Fibroblast of mammary gland (primary cell): ENCODE measurements at places on chromosomes 12 and 14.

DNA sequence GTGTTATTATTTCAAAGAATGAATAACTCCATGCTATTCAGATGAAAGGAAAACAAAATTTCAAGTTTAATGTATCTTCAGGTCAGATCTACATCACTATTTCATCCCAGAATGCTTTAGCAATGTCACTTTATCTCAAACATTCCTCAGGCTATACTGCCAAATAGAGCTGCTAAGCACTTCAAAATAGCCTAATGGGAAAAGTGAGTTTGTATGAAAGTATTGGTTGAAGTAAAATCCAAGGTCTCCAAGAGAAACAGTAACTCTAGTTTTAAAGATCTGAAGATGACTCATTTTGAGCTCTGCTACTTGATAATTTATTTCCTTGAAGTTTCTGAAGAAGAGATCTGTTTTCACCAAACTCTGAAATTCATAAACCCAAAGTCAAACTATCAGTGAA is 466.2 kb upstream of the FOXG1 start:
- peak; percentile 7 for DNase-seq

DNA sequence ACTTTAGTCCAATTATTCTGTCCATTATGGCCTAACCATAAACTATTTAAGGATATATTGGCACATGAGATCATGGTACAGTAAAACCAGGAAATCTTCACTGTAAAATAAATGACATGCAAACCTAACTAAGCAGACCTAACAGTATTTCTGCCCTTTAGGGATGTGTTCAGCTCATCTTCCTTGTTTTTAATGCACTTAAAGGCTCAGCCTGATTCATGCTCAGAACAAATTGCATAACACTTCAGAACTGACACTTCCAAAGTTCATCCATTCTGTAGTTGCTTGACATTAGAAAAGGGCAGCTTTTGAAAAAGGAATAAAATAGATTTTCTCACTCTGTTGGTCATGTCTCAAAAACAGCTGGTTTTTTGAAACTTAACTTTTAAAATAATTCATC is 708.5 kb downstream of the C12orf50 start:
- peak; percentile 25 for DNase-seq

GRCh38 chr12:131620520-131620919 is 90.4 kb upstream of the SFSWAP start:
- DNase-seq, result no peak

DNA sequence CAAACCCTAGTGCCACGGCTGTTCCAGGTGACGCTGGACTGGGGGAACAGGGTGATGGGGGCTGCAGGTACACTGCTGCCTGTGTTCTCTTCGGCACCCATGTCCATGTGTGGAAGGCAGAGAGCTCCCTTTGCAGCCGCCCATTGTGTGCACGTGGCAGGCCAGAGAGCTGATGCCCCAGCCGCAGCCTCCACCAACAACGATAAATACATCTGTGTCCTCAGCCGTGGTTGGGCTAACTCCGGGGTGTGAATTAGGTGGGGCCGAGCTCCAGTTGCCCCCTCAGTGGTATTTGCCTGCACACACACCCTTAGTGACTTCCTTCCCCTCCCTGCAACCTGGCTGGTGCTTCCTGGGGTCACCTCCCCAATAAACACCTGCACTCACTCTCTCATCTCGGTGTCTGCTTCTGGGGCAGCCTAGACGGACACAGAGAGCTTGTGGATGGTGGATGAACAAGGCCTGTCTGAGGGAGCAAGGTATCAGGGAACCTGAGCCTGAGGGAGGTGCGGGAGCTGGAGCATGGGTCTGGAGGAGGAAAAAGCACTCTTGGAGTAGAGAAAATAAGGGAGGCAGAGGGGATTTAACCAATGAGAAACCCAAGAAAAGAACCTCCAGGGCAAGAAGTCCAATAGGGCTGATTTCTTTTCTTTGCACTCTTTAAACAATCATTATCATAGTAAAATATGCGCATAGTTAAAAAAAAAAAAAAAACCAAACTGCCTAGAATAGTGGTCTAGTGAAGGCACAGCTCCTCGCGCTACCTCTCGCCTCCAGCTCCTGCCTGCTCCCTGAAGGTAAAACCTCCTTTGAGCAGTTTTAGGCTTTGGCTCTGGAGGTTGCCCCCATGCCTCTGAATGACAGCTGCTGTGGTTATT is 112.6 kb downstream of the ZNF664 start:
- no peak for DNase-seq
